ENCODE measurements at places on chromosomes 5 and 9.

DNA sequence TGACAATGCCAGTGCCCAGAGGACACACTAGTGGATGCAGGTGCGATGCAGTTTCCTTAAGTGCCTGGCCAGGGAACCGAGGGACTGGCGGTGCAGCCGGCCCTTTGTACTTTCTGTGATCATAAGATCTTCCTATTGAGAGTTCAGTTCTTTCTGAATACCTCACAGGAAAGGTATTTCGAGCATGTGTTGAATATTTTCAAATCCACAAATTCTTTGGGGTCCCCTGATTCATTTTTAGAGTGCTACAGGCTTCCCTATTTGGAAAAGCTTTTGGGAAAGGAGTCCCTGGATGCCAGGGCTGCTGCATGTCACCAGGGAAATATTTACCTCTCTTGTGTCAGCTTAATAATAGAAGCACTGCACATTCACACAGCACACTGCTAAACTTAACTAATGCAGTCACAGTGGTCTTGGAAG lies 281.5 kb downstream of the GADD45G start:
- DNase-seq, result no peak

DNA sequence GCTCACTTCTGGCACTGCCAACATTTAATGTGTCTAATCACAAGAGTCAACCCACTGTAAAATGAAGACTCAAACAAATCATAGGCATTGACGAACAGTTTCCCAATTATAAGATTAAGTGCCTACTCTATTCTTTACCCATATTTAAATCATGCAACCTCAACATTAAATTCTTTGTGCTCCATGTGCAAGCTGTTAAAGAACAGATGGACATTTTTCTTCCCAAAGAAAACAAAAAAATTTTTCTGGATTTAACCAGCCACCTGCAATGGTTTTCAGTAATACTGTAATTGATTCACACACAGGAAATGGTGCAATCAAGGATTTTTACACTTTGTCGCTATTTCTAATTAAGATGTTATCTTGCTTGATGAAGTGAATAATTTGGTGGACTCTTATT lies 3.6 kb downstream of the HNRNPK start:
- no peak for DNase-seq

- DNase-seq, result no peak
Measured at GRCh38 chr9:88975966-88976889, 15.0 kb upstream of the S1PR3 start.

GRCh38 chr5:164058621-164059020 lies 553.2 kb downstream of the MAT2B start:
- DNase-seq, result no peak

All from activated CD8-positive, alpha-beta memory T cell treated with anti-CD3 and anti-CD28 coated beads for 1 hour (primary cell).